Neuronal stem cell (in vitro differentiated cells): ENCODE measurements at places on chromosomes 3 and 15.
A peak's percentile ranks its signal among the peaks of the same experiment; 100 is the strongest.

DNA sequence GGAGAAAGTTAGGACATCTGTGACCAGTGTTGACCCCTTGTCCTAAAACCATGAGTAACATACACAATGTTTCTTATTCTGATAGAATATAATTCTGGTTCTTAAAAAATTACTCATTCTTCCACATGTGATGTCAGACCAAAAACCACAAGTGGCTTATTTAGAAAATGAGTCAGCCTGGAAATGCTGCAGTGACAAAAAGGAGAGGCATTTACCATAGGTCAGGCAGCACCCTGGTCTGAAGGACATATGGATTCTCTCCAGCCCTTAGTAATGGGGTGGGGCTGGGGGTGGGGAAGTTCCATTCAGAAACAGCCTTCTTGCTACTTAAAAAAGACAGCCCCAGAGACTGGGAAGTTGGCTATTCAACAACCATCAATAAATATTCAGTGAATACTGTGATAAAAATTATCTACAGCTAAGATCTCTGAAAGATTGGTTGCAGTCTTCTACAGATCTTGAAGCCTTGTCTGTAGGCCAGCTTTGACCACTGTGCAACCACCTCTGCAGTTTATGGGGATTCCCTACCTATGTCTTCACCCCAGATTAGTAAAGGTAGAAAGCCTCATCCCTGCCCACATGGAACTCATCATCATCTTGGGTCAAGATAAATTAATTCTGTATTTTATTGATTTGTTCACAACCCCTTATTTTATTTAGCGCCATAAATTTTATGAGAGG, 34.9 kb upstream of the TIMP4 start:
- H3K4me1 ChIP-seq = peaks cover 6% of the 10 kb centered on the region
- H3K27ac ChIP-seq = no peak overlapping the region
- no peak overlapping the region for H3K4me3 ChIP-seq

- no peaks in the 10 kb centered on the region for H3K36me3 ChIP-seq
- no peak overlapping the region for H3K4me3 ChIP-seq
- no peak for DNase-seq
- H3K27me3 ChIP-seq = no peaks in the 10 kb centered on the region
- H3K27ac ChIP-seq = no peak overlapping the region
These were observed 26.0 kb downstream of the MUC20 start for GRCh38 chr3:195746751-195747150.

- no peaks in the 10 kb centered on the region for H3K27me3 ChIP-seq
- DNase-seq = no peak
- no peak overlapping the region for H3K4me3 ChIP-seq
- H3K36me3 ChIP-seq = peaks cover 63% of the 10 kb centered on the region
- H3K27ac ChIP-seq = no peak overlapping the region
- H3K4me1 ChIP-seq = no peaks in the 10 kb centered on the region
These were observed 17.1 kb downstream of the AQR start for GRCh38 chr15:34952481-34952880.

GRCh38 chr3:164365242-164365641, 713.1 kb downstream of the SI start:
- no peak overlapping the region for H3K4me3 ChIP-seq
- H3K4me1 ChIP-seq = no peaks in the 10 kb centered on the region
- H3K36me3 ChIP-seq = no peaks in the 10 kb centered on the region
- no peak overlapping the region for H3K27ac ChIP-seq

DNA sequence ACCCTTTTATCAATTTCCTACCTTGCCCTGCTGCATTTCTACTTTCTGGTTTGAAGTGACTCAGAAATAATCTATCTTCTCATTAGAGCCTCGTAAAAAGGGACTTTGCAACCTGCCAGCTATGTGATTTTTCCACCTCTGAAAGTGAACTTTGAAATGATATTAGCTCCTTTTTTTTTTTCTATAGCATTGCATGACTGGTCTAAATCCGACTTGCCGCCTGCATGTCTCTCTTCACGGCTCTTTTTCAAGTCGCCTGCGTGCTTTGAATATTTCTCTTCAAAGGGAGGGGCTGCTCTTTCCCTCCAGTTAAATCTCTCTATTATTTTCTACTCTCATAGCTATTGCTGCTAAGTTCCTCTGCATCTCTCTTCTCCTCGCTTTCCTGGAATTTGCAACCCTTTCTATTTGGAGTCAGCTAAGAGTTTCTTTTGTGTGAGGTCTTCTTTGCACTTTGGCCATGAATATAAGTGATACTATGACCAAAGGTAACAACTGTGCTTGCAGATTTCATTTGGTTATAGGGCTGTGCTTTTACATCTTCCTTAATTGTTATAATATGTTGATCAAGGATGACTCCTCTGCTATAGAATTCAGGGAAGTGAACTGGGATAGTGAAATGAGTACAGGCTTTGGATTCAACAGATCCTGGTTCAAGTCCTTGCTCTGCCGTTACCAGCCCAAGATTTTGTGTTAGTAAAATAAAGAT, 541.1 kb downstream of the AGBL1 start:
- H3K36me3 ChIP-seq = no peaks in the 10 kb centered on the region
- no peak overlapping the region for H3K27ac ChIP-seq
- H3K4me1 ChIP-seq = peaks cover 10% of the 10 kb centered on the region
- DNase-seq = no peak
- H3K27me3 ChIP-seq = no peaks in the 10 kb centered on the region
- no peak overlapping the region for H3K4me3 ChIP-seq

GRCh38 chr3:10926256-10926810, 66.2 kb upstream of the SLC6A1 start:
- H3K4me1 ChIP-seq = peaks cover 2% of the 10 kb centered on the region
- H3K4me3 ChIP-seq = no peak overlapping the region
- no peaks in the 10 kb centered on the region for H3K36me3 ChIP-seq
- H3K27ac ChIP-seq = no peak overlapping the region
- no peaks in the 10 kb centered on the region for H3K27me3 ChIP-seq

GRCh38 chr15:40329804-40330203, 6.3 kb downstream of the INAFM2 start:
- H3K36me3 ChIP-seq = no peaks in the 10 kb centered on the region
- no peak overlapping the region for H3K4me3 ChIP-seq
- peaks cover 35% of the 10 kb centered on the region for H3K4me1 ChIP-seq
- no peaks in the 10 kb centered on the region for H3K27me3 ChIP-seq
- no peak overlapping the region for H3K27ac ChIP-seq

DNA sequence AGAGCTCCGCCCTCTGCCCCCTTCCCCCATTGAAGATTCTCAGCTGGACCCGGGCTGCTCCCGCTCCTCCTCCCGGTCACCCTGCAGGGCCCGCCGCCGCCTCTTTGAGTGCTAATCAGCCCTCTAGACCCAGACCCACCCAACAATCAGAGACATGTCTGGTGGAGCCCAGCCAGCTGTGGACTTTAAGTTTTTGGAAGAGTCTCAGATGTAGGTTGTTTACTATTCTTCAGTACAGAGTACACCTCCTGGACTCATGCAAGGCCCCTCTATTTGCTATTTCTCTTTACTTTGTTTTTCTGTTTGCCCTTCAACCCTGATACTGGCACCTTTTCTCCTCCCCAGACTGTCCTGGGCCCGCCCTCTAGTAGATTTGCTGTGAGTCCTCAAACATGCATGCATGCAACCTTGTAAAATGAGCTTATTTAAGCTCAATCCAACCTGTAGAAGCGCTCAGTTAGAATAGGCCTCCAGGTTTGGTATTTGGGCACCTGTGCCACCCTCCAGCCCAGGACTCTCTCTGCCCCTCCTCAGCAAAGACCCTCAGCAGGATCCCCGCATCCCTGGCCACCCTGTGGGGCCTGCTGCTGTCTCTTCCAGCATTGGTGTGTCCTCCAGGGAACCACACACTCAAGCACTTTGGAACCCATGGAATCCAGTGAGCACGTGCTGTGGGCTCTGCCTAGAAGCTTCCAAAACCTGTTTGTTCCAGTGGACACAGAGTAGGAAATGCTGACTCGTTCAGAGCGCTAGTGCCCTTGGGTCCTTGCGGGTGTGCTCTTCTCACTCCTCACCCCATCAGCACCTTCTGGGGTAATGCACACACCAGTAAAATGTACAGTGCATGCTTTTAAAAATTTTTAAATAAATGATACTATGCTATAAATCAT, 4.6 kb downstream of the PRR23E start:
- H3K4me1 ChIP-seq = peaks cover 3% of the 10 kb centered on the region
- H3K27ac ChIP-seq = no peak overlapping the region
- H3K36me3 ChIP-seq = no peaks in the 10 kb centered on the region
- no peak for DNase-seq
- peak overlapping the region; percentile 54 for H3K4me3 ChIP-seq

DNA sequence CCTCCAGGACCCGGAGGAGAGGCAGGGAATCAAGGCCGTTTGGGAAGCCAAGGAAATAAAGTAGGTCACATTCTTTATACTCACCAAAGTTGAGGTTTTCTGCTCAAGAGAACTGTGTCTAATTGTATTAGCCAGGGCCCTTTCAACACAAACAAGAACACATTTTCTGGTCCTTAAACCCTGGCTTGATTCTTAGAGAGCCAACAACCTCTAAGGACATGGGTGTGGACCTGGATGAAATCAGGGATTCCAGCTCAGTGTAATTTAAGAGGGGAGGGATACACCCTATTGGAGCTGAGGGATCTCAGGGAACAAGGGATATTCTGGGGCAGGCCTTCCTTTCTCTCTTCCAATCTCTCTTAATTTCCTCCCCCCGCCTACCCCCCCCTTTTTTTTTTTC, 104.8 kb downstream of the COL6A6 start:
- H3K36me3 ChIP-seq = no peaks in the 10 kb centered on the region
- DNase-seq = no peak
- no peak overlapping the region for H3K4me3 ChIP-seq
- H3K27ac ChIP-seq = no peak overlapping the region
- H3K27me3 ChIP-seq = no peaks in the 10 kb centered on the region
- no peaks in the 10 kb centered on the region for H3K4me1 ChIP-seq

- no peaks in the 10 kb centered on the region for H3K27me3 ChIP-seq
- no peaks in the 10 kb centered on the region for H3K36me3 ChIP-seq
- H3K4me1 ChIP-seq = peaks cover 4% of the 10 kb centered on the region
- no peak overlapping the region for H3K4me3 ChIP-seq
- no peak overlapping the region for H3K27ac ChIP-seq
These were observed 1.1 kb upstream of the SSUH2 start for GRCh38 chr3:8645712-8646111.

- H3K4me3 ChIP-seq = no peak overlapping the region
- no peak for DNase-seq
- H3K27me3 ChIP-seq = no peaks in the 10 kb centered on the region
- no peaks in the 10 kb centered on the region for H3K4me1 ChIP-seq
- no peaks in the 10 kb centered on the region for H3K36me3 ChIP-seq
These were observed 160.6 kb upstream of the ARHGEF26 start for GRCh38 chr3:153960458-153961074.

DNA sequence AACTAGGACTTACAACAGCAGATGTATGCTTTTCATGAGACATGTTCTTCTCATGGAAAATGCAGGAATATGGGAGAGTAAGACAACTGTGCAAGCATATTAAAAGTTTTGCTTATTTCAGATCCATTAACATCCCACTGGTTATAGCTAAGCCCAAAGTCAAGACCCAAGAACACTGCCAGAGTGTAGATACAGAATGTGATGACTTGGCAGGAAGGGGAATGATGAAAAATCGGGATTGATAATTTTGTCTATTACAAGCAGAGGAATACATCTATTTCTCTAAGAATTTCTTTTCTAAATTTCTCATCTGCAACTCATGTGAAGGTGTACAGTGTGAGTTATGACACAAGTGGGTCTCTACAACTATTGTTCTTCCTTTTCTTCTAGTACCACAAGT, 76.4 kb downstream of the SPATA16 start:
- H3K27ac ChIP-seq = no peak overlapping the region
- DNase-seq = no peak
- no peak overlapping the region for H3K4me3 ChIP-seq
- H3K4me1 ChIP-seq = peaks cover 4% of the 10 kb centered on the region
- H3K27me3 ChIP-seq = no peaks in the 10 kb centered on the region

DNA sequence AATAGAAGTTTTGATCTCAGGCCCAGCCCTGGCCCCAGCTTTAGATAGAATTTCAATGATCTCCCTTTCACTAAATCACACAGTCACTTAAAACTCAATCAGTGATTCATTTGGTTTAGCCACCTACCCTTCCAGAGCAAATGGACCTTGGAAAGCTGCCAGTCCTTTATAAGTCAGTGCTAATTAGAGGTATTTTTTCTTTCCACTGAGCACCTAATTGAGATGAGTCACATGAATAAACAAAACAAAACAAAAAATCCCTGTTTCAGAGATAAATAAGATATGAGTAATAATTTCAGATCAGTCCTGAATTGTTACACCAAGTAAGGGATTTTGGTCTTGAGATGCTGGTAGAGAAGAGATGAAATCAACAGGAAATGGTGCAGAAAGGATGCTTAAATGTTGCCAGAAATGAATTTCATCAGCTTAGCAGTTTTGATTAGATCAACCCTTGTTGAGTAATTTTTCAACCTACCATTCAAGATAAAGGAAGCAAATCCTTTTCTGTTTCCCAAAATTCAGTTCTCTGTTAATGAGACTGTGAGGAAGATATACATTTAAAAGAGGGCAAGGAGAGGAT, 352.0 kb upstream of the COL8A1 start:
- no peak for DNase-seq
- no peaks in the 10 kb centered on the region for H3K27me3 ChIP-seq

GRCh38 chr15:85741662-85742061, 53.1 kb downstream of the KLHL25 start:
- H3K27me3 ChIP-seq = no peaks in the 10 kb centered on the region
- H3K27ac ChIP-seq = no peak overlapping the region
- H3K4me1 ChIP-seq = peaks cover 13% of the 10 kb centered on the region
- H3K36me3 ChIP-seq = peaks cover 23% of the 10 kb centered on the region
- no peak for DNase-seq

DNA sequence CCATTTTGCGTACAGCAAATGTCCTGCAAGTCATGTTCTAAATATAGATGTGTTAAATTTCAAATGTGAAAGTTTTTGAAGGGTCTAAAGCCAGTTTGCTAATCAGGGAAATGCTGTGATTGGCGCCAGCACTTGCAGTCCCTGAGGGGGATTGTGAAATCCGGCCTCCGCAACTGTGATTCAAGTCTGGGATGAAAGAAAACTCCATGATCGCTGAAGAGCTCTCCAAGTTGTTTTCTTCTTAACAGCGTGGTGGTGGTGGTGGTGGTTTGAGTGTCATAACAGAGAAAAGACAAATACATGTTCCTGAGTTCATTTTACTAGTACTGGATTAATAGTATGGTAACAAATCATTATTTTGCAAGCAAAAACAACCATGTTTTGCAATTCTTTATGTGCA, 51.8 kb downstream of the MITF start:
- H3K27ac ChIP-seq = no peak overlapping the region
- H3K36me3 ChIP-seq = no peaks in the 10 kb centered on the region
- no peaks in the 10 kb centered on the region for H3K27me3 ChIP-seq
- no peak for DNase-seq
- H3K4me1 ChIP-seq = no peaks in the 10 kb centered on the region

DNA sequence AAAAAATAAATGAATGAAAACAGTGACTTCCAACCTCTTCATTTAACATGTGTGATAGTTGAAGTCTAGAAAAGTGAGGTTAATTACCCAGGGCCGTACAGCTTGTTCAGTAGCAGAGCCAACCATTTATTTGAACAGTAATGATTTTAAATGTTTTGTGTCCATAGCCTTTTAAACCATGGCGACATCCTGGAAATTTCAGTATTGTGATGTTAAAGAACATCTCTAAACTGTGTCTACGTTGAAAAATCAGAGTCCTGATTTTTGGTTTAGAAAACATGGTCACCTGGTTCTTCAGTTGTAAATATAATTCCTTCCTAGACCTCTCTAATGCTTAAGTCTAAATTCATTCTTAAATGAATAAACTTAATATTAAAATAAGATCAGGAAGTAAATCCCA, 14.2 kb downstream of the LPP start:
- peaks cover under 1% of the 10 kb centered on the region for H3K36me3 ChIP-seq
- no peaks in the 10 kb centered on the region for H3K27me3 ChIP-seq
- H3K4me1 ChIP-seq = no peaks in the 10 kb centered on the region
- H3K4me3 ChIP-seq = no peak overlapping the region
- no peak overlapping the region for H3K27ac ChIP-seq
